ENCODE measurements at places on chromosomes 13 and 19.

DNA sequence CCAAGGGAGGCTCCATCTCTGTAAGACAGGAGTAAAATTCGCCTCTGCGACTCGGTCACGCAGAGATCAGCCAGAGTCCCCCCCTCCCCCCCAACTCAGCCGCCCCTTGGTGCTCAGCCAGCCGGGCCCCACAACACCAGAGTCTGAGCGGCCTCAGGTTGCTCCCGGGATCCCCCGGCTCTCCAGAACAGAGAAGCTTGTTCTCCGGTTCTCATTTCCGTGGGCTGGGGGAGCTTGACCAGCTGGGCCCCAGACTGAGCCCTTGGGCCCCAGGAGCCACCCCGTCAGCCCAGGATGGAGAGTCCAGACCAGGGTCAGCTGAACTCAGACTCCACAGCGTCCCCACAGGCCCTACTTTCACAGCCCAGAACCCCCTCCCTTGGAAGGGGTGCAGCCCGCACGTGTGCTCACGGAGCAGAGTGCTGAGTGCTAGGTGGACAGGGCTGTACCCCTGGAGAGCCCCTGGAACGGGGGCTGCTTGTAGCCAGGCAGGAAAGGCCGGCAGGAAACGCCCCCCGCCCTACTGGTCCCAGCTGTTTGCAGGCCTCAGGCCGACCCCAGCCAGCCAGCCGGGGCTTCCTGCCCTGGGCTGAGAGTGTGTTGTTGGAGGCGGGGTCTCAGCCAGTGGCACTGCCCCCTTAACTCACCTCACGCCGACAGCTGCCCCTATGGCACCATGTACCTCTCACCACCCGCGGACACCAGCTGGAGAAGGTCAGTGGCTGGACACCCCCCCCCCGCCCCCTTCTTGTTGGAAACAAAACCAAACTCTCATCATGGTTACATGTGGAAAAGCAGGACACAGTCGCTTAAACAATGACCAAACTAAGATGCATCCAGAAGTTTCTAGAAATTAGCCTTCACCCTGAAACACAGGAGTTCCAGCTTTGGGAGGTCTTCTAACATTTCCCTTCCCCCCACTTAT is 44.4 kb downstream of the COMP start:
- DNase-seq = no peak

DNA sequence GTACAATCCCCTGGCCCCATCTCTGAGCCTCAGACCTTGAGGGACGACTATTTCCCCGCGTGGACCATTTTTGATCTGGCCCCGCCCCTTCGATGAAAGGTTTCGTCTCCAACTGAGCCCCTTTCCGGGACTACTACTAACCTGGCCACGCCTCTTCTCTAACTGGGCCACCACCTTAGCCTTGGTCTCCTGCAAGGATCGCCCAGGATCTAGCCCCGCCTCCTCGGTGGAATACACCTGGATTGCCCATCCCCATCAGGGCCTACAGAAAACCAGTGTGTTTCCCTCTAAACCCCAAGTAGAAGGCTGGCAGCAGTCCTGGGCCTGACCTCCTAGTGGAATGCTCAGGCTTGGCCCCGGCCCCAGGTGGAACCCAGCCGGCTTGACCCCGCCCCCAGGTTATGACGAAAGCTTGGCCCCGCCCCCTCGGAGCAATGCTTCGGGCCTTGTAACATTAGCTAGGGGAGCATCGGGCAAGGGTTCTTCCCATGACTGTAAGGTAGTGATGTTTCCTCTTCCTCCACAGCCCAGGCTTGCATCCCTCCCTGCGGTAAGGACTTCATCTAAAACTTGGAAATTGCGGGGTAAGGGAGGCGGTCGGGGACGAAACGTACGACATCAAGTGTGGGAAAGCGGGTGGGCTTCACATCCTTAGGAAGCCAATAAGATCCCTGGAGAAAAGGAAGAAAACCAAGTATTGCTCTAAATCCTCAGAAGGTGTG is 9.1 kb downstream of the SPACA6 start:
- DNase-seq = peak; percentile 40

DNA sequence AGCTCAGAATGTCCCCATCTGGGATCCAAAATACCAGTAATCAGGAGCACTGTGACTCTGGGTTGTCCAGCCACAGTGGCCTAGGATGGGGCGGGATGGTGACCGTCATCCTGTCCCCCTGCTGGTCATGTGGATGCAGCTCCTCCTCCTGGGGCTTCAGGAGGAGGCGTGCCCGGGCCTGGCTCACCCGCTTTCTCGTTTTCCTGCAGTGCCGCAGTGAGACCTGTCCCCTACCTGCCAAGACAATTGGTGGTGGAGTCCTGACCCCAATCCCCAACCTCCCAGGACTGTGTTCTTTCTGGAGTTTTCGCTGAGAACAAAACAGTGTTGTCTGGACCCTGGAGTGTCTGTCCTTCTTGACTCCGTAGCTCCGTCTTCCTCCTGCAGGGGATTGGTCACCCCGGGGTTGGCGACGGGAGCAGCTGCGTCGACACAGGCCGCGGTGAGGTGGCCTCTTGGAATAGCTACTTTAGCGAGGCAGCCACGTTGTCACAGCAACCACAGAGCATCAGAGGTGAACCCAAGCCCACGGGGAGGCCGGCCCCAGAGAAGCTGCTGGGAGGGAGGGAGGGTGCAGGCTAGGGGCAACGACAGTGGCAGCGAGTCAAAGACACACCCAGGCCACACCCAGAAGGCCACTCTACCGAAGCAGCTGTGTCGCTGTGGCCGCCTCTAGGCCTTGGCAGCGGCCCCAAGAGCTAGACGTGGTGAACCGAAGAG is 10.2 kb upstream of the EMC10 start:
- no peak for DNase-seq

DNA sequence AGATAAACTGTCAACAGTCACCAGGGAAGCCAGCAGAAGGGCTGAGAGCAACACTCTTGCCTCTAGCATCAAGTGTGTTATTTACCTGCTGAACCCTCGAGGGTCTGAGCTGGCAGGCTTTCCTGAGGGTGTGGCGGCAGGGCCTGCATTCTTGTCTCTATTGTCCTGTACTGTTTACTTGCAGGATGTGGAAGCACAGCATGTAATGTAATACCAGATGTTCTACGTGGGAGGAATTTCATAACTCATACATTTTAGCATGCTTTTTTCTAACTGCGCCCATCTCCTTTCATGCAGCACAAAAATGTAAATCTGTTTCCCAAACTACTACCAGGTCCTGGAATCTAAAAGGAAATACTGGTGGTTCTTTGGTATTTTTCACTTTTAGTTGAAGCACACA is 153.1 kb downstream of the RGCC start:
- no peak for DNase-seq

- DNase-seq = no peak
Measured at GRCh38 chr19:50264483-50265186, 61.2 kb downstream of the MYH14 start.

- DNase-seq = peak; percentile 85
Measured at GRCh38 chr19:15629003-15629880, 11.5 kb upstream of the CYP4F3 start.

DNA sequence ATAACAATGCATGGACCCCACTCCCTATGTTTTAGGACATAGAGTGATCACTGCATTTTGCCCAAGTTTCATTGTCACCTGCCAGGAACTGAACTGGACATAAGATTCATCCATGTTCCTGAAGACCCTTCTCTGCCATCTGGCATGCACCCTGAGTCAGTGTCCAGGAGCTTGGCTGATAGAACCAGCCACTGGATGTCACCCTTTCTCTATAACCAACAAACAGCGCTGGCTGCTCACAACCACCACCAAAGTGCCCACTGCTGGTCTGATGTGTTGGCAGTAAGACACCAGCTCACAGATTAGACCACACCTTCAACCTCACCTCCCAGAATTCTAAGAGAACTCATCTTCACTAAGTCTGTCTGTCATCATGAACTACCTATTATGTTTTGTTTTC is 333.4 kb downstream of the ITGBL1 start:
- no peak for DNase-seq

- peak; percentile 63 for DNase-seq
Measured at GRCh38 chr19:1102407-1103131, 1.2 kb upstream of the GPX4 start.

DNA sequence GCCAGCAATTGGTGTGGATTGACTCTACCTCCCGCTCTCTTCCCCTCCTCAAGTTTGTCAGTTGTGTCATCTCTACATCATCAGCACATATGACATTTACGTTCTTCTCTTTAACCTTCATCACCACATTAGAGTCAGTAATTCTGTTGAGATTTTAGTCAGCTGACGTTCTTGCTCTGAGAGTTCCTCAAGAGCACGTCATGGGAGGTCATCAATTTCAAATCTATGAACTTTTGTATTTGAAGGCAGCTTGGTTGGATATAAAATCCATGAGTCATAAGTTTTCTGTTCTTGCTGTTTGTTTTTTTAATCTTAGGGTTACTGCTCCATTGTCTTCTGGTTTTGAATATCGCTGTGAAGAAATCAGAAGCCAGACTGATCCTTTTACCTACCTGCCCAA is 21.8 kb upstream of the ARGLU1 start:
- DNase-seq = no peak

- no peak for DNase-seq
Measured at GRCh38 chr19:41175801-41176777, 16.9 kb upstream of the CYP2S1 start.

Data from T-helper 2 cell (primary cell).